ENCODE measurements at places on chromosomes 6 and 20.

DNA sequence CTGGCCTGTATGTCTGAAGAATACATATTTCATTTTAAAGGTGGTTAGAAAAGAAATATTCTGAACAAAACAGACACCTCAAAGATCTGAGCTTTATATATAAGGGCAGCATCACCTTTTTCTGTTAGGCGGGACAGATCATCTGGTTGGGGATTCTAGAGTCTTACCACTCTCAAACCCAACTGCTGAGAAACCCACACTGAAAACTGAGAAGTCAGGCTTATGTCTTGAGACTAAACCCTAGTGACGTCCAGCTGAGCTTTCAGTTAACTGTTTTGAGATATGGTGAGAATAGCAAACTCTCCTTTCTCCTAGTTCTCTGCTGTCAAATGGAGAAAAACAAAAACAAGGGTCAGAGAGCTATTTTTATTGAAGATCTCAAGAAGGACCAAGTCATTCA lies 63.7 kb upstream of the CCN6 start:
- no peak for DNase-seq

GRCh38 chr20:21739682-21740081 lies 34.2 kb downstream of the PAX1 start:
- DNase-seq, result no peak

GRCh38 chr6:19731282-19731681 lies 105.9 kb upstream of the ID4 start:
- DNase-seq, result no peak

GRCh38 chr20:58763076-58763475 lies 70.5 kb downstream of the NPEPL1 start:
- no peak for DNase-seq

DNA sequence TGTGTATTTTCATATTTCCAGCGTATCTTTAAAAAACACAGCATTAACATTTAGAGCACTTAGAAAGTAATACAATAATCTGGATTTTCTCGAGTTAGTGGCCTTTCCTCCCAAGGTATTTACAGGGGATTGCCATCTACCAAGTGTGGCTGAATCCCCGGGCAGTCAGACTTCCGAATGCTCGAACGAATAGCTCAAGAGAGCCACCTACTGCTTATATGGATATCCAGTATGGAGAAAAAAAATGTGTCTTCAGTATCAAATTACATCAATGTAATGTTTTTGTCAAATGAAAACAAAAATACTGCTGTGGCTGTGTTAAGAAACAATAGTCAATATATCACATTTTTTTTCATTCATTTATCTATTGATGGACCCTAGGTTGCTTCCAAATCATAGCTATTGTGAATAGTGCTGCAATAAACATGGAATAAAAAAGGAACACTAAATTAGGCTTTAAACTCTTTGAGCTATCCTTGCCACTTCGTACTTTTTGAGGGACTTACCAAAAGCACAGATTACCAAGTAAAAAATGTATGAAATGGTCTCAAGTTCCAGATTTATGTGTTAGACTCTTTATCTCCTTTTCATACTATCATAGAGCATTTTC lies 654.5 kb upstream of the PTCHD4 start:
- no peak for DNase-seq

DNA sequence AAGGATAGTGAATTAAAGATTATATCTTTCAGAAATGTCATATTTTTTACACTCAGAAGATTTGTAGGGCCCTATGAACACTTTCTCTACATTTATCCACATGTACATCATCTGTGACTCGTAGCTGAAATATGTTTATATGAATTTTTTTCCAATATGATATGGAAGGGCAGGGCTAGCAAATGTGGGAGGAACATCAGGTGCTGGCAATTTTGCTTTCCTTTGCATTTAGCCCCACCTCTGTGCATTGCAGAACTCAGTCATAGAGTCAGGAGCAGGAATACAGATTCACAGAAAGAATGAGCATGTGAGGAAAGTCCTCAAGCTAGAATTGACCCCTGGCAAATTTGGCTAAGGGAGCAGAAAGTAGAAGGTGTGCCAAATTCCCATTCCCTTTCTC lies 129.9 kb downstream of the CRYBG1 start:
- no peak for DNase-seq

- DNase-seq, result no peak
Measured at GRCh38 chr20:37530696-37531095, 3.0 kb upstream of the BLCAP start.

- no peak for DNase-seq
Measured at GRCh38 chr6:112017169-112017568, 36.7 kb upstream of the CCN6 start.

DNA sequence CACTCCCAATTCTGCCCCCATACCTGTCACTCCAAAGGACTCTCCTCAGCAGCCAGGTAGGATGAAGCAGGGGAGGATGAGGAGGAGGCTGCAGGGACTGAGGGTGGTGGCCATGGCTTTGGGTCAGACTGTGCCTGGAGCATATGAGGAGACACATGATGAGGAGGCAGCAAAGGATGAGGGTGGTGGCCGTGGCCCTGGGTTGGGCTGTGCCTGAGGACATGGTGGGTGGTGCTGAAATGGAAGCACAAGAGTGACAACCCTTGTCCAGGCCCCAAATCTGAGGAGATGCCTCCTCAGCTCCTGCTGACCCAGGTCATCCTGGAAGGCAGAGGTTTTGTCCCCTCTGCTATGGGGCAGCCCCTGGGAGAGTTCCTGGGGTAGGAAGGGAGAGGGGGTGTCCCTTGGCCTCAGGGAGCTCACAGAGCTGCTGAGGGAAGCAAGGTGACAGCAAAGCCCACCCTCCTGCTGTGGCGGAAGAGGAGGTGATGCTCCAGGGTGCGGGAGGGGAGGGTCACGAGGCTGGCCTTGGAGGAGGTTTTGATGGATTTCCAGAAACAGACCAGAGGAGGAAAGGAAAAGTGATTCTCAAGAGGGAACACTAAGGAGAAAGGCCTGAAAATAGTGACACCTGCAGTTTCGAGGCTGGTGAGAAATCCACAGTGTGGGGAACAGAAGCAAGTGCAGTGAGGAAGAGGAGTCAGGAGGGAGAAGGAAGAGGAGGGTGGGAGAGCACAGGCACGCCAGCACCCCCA lies 4.6 kb downstream of the RAET1G start:
- DNase-seq, result no peak

DNA sequence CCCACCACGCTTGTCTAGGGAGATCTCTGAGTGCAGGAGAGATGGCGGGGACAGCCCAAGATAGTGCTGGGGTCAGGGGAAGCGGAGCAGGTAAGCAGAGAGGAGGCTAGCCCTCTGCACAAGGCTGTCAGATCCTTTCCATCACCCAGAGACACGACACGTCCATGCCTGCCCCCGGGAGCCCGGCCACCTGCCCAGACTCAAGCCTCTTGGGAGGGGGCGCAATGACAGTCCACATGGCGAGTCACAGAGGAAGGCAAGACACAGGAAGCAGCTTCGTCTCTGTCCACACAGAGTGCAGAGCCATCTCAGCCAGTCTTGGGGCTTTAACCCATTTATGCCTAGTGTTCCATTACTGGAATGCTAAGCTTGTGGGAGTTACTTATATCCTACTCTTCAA lies 78.4 kb downstream of the PREX1 start:
- DNase-seq, result no peak

- DNase-seq, result no peak
Measured at GRCh38 chr6:36197739-36198221, 1.2 kb downstream of the BRPF3 start.

DNA sequence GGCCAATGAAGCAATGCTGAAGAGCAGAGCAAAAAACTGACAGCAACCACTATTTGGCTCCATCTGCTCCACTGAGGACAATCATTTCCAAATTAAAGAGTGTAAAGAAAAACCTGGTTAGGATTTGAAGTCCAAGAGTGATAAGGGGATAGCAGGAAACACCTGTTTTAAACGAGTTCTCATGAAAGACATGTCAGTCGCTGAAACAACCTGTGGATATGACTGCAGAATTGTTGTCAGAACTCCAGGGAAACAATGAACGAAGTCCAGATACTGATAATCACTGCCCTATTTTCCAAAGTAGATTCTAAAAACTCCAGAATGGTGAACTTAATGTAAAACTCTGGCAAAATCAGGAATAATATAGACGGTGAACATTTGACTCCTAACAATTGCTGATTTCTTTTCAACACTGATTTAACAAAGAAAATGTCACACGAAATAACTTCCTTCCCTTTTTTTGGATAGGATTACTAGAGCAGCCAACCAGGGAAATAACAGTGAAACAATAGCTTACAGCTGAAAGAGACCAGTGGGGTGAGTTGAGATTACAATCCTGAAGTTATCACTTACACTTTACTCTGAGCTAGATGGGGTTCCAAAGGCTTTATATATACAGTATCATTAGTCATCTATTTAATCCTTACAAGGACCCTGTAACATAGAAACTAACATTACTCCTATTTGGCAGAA lies 83.7 kb downstream of the ELOVL5 start:
- no peak for DNase-seq

- no peak for DNase-seq
Measured at GRCh38 chr6:82795940-82796339, 269.7 kb downstream of the UBE3D start.

GRCh38 chr6:40887792-40888340 lies 151.2 kb downstream of the UNC5CL start:
- DNase-seq, result no peak

DNA sequence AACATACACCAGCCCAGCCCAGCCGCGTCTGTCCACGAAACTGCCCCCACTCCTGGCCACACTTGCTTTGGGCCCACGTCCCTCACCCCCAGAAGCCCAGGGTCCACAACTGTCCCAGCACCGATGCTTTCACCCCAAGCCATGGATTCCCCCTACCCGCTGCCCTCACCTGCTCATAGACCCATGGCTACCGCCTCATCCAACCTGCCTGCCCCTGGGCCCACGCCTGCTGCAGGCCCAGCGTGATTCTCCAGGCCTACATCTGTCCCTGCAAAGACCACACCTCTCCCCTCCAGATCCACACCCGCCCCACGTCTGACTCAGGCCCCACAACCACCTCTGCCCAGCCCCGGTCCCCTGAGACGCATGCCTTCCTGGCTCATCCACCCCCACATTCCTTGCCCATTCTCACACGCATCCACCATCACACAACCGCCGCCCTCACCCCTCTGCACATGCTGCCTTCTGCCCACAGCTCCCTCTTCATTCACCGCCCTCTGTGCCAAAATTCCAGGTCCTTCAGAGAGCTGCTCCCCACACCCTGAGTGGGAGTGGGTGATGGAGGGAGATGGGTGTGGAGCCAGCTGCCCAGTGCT lies 86.7 kb downstream of the GRM4 start:
- DNase-seq, result no peak

DNA sequence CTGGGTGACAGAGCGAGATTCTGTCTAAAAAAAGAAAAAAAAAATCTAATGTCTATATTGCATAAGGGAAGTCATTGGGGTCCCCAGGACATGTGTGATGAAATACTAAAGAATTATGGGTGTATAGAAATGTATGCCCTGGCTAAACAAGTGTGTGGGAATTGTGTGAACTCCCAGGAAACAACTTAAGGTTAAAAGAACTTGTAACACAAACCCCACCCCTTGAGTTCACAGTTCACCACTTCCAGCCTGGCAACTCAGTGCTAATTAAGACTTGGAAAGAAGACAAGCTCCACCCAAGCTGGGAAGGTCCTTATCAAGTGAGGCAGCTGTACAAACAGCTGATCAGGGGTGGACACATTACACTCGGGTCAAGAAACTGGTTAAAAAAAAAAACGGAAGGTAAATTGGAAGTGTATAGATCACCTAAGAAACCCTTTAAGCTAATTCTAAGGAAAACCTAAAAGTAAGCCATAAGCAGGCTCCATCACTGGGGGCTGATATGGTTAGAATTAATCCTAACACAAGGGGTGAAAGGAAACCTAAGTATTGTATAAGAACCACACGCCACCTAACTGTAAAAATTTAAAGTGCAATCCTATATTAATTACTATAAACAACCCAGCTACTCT lies 25.2 kb downstream of the HLA-A start:
- DNase-seq, result no peak

DNA sequence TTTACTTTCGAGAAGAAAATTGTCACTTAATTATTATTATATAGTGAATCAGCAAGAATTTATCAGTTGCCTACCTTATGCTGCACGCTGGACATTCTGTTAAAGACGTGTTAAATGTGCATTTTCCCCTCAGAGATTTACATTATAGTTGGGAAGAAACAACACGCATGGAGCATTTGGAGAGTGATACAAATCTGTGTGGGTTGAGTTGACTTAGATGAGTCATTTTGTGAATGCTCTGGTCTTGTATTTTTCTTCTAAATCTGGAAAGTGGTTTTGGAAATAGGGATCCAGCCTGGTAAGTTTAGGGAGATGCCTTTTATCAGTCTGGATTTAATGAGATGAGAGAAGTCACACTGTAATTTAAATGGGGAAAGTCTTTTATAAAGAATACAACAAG lies 24.0 kb upstream of the SMIM26 start:
- DNase-seq, result no peak

GRCh38 chr20:44467289-44467883 lies 8.3 kb upstream of the TTPAL start:
- DNase-seq, result no peak
